ENCODE measurements at places on chromosomes 2 and 18. TPM values are rescaled to one million over a fixed set of nuclear protein-coding genes. Genes with fewer than 3 reads are reported as not detected.

The CFAP210 gene
- total RNA-seq = not detected

The CRYGD gene
- not detected for total RNA-seq

The GKN1 gene
- not detected for total RNA-seq

The C2orf66 gene
- total RNA-seq = not detected

The ACVR1C gene
- total RNA-seq = 0.30 TPM

The SIX3 gene
- not detected for total RNA-seq

The TYMS gene
- 32.8 TPM for total RNA-seq

The AGAP1 gene
- total RNA-seq = 6.5 TPM

The SP140 gene
- not detected for total RNA-seq

The GPATCH11 gene
- total RNA-seq = 6.2 TPM

The MGAT5 gene
- total RNA-seq = 21.6 TPM

The DYNC2LI1 gene
- total RNA-seq = 13.7 TPM
